A549 treated with ZK216348 at 1 μM for 4 hours (cell line): ENCODE measurements at places on chromosomes 16 and 17. TPM values are rescaled to one million over a fixed set of nuclear protein-coding genes. Genes with fewer than 3 reads are reported as not detected.

Gene KREMEN2
- total RNA-seq = 0.85 to 3.2 TPM (median 2.4 TPM) in 5 replicates

Gene STH
- total RNA-seq = not detected in 5 replicates

Gene IRX6
- total RNA-seq = 0.04 TPM in 1 of 5 replicates, not detected in the others

Gene MRPS23
- total RNA-seq = 160 to 206 TPM (median 169 TPM) in 5 replicates

Gene MYCBPAP
- 0.08 to 1.1 TPM (median 0.53 TPM) in 5 replicates for total RNA-seq

Gene EPN2
- total RNA-seq = 40.7 to 71.9 TPM (median 54.0 TPM) in 5 replicates

Gene ODAD4
- 1.2 to 2.0 TPM (median 1.5 TPM) in 5 replicates for total RNA-seq

Gene ASPA
- not detected in 5 replicates for total RNA-seq

Gene PRSS36
- 0.83 to 2.0 TPM (median 0.93 TPM) in 5 replicates for total RNA-seq

Gene WSB1
- total RNA-seq = 61.8 to 84.7 TPM (median 73.0 TPM) in 5 replicates

Gene HOXB7
- total RNA-seq = 32.7 to 53.1 TPM (median 37.7 TPM) in 5 replicates

Gene IL34
- total RNA-seq = 0.32 to 0.83 TPM (median 0.43 TPM) in 4 of 5 replicates, not detected in the other

Gene MAP2K3
- total RNA-seq = 87.0 to 135 TPM (median 103 TPM) in 5 replicates

Gene DRC3
- 1.8 to 2.8 TPM (median 2.4 TPM) in 5 replicates for total RNA-seq

Gene PPP1R27
- 0.15 TPM in 1 of 5 replicates, not detected in the others for total RNA-seq

Gene P2RX5
- 14.6 to 26.1 TPM (median 23.8 TPM) in 5 replicates for total RNA-seq

Gene RECQL5
- total RNA-seq = 21.0 to 36.0 TPM (median 27.0 TPM) in 5 replicates
